Cerebellar nuclear complex (tissue), 1 donor: ENCODE measurements at places on chromosomes 4 and X.

DNA sequence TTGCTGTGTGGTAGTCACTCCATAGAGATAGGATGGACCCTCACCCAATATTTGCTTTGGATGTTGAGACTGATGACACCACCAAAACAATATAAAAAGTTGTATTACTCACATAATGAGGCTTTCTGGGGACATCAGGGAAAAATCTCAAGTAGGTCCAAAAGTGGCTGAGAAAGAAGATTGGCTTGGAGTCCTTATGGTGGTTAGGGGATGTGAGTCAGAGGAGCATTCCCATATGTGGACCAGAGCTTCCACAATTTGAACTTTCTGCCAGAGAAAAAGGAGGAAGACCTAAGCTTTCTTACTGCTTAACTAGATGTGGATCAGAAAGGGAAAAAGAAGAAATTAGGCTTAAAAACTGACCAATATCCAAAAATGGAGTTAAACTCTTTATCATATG, 460.5 kb downstream of the SH3BGRL start:
- DNase-seq = no peak

- DNase-seq = no peak
Observed at GRCh38 chrX:55783723-55784122, 66.2 kb downstream of the RRAGB start.

- no peak for DNase-seq
Observed at GRCh38 chr4:52425751-52426326, 233.3 kb downstream of the USP46 start.

DNA sequence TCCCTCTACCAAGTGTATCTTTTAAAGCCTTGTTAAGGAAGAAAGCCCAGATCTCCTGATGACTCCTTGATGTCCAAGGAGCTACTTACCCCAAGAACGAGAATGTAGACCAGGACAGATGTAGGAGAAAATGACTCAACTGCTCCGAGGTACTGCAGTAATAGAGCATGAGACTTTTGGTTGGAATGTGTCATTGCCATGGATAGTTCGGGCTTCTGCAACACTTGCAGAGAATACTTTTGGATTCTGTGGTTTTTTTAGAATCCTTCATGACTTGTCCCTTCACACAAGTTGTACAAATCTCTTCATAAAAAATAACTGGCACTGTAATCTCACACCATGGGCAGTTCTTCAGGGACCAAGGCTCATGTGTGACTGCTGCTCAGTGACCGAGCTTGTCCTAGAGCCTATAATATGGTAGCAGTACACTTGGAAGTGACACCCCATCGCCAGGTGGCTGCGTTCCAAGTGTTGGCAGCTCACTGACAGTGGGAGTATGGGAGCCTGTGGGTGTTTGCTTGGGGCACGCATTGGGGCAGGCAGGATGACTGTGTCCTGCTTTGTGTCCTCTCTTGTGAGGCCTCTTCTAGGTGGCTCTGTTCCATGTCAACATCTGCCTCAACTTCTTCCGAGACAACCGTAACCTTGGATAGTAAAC, 87.9 kb upstream of the WDR1 start:
- DNase-seq = no peak

GRCh38 chrX:14051416-14051815, 21.7 kb upstream of the GEMIN8 start:
- DNase-seq = no peak

GRCh38 chr4:138595731-138596460, 353.7 kb upstream of the SLC7A11 start:
- no peak for DNase-seq

GRCh38 chr4:85486425-85487086, 11.6 kb downstream of the ARHGAP24 start:
- DNase-seq = no peak

GRCh38 chr4:40576651-40577480, 52.8 kb downstream of the RBM47 start:
- DNase-seq = no peak

DNA sequence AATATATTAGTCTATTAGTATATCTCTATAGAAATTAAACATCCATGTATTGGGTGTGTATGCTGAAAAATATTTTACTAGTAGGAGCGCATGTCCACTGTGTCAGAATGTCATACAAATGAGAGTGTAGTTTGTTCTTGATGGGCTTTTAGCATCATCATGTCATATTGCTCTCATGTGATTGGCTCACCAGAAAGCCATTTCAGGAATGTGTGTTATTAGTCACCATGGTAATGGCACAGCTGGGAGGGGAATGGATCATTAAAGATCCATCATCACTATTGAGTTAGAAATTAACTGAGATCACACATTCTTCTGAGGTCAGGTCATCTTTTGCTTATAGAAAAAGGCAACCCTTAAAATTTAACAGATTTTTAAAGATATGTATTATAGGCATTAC, 77.3 kb downstream of the PHEX start:
- DNase-seq = no peak

DNA sequence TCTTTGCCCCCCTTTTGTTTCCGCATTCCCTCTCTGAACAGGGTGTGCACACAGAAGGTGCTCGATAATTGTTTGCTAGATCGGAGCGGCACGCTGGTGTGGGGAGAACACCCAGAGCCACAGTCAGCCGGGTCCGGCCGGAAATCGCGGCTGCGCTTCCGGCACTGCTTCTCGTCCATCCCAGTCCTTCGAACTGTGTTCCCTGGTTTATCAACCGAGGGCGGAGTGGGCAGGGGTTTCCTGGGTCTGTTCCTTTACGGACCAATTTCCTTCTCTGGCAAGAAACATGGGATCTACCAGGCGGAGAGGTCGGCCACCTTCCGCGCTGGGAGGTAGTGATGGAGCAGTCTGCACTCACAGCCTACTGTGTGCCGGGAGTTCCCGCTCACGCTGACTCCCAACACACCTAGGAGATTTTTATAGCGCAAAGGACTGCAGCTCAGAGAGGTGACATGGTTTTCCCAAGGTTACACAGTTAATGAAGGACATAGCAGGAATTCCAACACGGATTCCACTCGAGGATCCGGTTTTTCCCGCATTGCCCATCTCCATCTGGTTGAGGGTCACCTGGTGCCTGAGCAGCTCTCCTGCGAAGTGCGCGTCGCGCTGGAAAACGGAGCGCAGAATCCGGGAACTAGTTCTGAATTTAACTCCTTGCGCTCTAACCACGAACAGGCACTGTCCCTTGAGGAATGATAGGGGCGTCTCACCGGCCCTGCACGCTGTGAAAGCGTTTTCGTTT, 6.8 kb downstream of the MSX1 start:
- no peak for DNase-seq

GRCh38 chr4:138803051-138803450, 212.5 kb upstream of the NOCT start:
- DNase-seq = no peak

DNA sequence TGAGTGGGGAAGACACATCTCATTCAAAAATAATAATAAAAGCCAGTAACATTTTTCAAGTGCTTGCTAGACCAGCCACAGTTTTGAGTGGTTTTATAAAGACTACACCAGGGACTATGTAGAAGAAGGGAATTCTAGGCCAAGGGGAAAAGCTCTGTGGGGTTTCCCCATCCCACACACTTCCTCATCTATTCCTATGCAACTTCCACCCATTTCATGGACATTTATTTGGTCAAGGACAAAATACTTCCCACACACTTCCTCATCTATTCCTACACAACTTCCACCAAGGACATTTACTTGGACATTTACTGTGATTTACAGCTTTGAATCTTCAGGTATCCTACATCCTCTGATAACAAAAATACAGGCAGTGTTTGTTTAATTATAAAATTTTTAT, 86.5 kb upstream of the KLF3 start:
- DNase-seq = no peak

- DNase-seq = no peak
Observed at GRCh38 chrX:1531096-1531890, 5.7 kb downstream of the P2RY8 start.

DNA sequence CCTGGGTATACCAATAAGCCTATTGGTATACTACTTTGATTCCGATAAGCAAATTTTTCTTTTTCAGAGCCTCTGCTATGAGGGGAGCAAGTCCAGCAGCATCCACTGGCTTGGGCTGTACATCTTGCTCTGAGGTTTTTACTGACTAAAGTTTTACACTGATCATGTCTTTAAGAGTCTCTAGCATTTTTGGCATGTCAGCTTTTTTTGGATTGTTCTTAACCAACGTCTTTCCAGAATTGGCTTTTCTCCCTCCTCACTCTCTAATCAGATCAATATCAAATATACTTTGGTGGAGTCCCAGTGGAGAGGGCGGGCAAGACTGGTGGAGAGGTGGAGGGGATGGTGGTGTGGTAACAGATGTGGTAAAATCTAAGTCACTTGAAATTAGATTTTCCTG, 196.8 kb downstream of the HEPH start:
- no peak for DNase-seq

- DNase-seq = no peak
Observed at GRCh38 chrX:136495043-136495442, 2.3 kb upstream of the HTATSF1 start.

GRCh38 chrX:54288277-54288676, 69.6 kb downstream of the WNK3 start:
- DNase-seq = no peak

- DNase-seq = no peak
Observed at GRCh38 chr4:3512279-3512678, 19.9 kb downstream of the LRPAP1 start.

GRCh38 chrX:40090961-40091360, 6.8 kb downstream of the BCOR start:
- no peak for DNase-seq

DNA sequence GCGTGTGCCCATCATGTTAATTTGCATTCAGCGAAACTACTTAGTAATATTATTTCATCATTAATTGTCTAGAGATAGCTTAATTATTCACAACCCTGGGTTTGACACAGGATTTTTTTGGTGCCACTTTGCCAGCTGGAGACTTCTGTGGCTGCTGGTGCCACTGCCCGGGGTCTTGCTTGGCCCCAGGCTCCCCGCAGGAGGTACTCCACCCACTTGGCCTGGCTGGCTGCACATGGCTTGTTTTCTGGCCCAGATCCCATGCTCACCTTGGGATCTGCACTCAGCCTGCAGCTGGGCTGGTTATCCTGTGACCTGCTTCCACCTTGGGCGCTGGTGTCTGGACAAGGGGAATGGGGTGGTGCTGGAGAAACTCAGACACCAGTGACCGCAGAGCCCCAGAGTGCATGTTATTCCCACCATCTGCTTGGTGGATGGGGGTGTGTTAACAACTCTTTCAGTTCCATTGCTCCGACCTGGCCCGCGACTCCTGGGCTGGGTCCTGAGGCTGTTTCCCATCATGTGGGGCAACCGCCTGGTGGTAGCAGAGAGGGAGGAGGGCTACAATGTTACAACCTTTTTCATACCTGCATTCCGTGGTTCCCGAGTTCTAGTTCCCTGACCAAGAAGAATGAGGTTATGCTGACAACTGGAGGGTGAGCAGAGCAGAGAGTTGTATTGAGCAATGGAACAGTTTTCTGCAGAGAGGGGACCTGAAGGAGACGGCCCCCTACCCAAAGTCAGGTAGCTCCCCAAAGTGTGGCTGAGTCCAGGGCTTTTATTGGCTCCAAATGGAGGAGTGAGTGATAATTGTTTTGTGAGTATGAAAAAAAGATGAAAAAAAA, 1950.0 kb upstream of the IGFBP7 start:
- no peak for DNase-seq

DNA sequence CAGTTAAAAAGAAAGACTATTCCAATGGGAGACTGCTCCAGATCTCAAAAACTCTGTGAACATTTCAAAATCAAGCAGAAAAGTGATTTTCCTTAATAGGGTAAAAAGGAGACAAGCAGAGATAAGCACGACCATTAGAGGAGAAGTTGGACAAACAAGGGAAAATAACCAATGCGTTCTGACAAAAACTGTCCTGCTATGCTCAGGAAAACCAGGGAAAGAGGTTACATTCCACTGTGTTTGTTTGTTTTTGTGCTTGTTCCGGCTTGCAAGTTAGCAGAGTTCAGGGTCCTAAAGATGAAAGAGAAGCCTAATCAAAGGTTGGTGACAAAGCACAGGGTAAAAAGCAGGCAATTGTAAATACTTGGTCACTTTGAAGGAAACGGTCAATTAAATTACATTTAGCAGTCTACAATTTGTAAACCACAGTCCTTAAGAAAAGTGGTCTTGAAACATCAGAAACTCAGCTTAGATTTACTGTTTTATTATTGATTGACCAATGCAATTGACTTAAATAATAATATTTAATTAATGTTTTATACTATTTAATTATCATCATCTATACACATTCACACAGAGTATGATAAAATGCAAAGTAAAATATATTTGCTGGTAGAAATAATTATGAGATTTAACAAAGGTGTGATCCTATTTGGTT, 186.2 kb upstream of the CPXCR1 start:
- DNase-seq = no peak

- no peak for DNase-seq
Observed at GRCh38 chr4:102807345-102807744, 20.0 kb downstream of the UBE2D3 start.

DNA sequence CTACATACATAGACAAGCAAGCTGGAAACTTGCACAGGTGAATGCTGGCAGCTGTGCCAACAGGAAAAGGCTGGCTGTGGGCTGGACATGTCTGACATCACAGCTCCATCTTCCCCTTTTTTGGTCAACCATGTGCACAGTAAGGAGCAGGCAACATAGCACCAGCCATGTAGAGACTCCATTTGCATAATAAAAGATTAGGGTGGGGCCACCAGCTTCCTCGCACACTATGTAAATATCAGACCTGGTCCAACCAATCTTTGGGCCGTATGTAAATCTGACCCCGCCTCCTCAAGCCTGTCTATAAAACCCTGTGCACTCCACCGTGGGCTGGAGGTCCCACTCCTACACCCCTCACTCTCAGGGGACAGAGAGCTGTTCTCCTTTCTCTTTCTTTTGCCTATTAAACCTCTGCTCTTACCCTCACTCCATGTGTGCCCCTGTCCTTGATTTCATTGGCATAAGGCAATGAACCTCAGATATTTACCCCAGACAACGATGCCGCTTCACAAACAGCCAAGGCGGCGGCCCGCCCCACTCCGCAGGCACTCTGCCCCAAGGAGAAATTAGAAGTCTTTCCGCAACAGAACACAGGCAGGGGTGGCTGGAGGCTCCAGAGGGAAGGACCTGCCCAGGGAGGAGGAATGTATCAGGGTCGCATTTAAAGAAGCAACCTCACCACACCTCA, 862.2 kb downstream of the TRIML1 start:
- no peak for DNase-seq

GRCh38 chrX:585115-585808, 45.3 kb upstream of the SHOX start:
- DNase-seq = no peak

- no peak for DNase-seq
Observed at GRCh38 chr4:153929675-153930074, 140.8 kb upstream of the SFRP2 start.
